ENCODE measurements at places on chromosomes 7 and 10. TPM values are rescaled to one million over a fixed set of nuclear protein-coding genes. Genes with fewer than 3 reads are reported as not detected.

The TMEM229A gene
- not detected for total RNA-seq

DNA sequence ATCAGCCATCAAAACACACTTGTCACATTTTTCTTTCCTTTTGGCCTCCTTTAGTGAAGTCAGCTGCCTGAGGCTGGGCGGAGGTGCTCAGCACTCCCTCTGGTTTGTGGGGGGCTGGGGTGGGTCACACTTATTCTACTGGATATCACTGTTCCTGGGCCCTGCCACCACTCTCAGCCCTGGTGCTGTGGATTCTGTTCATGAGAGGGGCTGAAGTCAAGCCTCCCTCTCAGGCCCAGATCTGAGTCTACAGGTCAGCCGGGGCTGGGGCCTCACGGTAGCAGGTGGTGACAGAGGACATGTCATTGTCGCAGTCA lies 180.8 kb upstream of the TNS3 start:
- no peak for DNase-seq

The TMEM176A gene
- 13.6 TPM for total RNA-seq

DNA sequence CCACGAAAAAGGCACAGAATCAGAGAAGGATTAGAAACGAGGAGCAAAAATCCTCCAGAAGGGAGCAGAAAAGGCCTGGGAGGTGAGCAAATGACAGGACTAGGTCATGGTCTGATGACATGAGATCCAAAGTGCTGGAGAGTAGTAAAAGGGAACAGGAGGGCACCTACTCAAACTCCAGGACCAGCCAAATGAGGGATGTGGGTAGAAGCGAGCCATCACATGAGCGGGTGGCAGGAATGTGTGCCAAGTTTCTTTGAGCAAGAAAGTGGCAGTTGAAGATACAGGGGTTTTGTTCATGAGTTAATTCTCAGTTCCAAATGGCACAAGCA lies 112.6 kb downstream of the RNF32 start:
- no peak for DNase-seq

- DNase-seq = no peak
Observed at GRCh38 chr10:99779335-99779734, 3.1 kb upstream of the ABCC2 start.

The GIMAP7 gene
- total RNA-seq = 20.0 TPM

The CC2D2B gene
- 0.51 TPM for total RNA-seq

GRCh38 chr7:28201131-28201530 lies 20.5 kb upstream of the JAZF1 start:
- no peak for DNase-seq

The ADRB1 gene
- total RNA-seq = 36.0 TPM

- no peak for DNase-seq
Observed at GRCh38 chr10:128440513-128441160, 314.4 kb upstream of the MKI67 start.

GRCh38 chr10:124292911-124293615 lies 125.7 kb downstream of the OAT start:
- DNase-seq = no peak

DNA sequence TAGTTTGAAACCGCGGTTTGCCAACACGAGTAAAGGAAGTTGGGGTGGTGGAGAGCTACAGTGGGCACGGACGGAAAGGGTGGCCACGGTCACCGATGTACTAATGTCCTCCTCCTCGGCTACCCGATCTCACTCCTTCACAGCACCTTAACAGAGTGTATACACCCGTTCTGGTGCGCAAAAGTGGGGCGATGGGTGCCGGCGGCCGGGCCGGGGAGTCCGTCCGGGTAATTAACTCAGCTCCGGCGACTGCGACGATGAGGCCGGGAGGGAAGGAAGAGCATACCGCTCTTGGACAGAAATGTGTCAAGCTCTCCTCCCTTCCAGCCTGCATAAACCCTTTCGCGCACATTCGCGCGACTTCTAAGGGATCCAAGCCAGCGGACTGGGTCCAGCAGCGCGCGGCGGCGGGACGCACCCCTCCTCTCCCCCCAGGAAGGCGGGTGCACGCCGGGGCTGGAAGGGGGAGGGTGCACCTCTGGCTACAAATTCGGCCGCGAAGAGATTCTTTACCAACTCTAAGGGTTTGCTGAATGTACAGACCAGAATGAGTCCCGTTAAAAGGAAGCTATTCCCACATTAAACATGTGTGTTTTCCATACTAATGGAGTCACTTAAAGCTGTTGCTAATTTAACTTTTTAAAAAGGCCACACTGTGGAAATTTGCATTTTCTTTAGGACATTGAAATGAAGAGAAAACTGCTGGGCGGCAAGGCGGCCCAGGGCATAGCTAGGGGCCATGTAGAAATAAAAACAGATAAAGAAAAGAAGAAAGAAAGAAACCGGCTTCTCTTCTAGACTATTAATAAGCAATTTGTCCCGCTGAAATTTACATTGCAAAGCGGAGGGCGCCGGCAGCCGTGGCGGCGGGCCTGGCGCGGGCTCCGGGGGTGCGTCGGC lies 6.6 kb upstream of the EBF3 start:
- DNase-seq = no peak

- no peak for DNase-seq
Observed at GRCh38 chr10:27688276-27688675, 57.3 kb downstream of the MKX start.

- no peak for DNase-seq
Observed at GRCh38 chr7:50807026-50807730, 24.5 kb upstream of the GRB10 start.
